ENCODE measurements at places on chromosomes 6 and 20.
A peak's percentile ranks its signal among the peaks of the same experiment; 100 is the strongest.

GRCh38 chr20:32484225-32484957 is 100.7 kb downstream of the NOL4L start:
- peak; percentile 23 for DNase-seq

DNA sequence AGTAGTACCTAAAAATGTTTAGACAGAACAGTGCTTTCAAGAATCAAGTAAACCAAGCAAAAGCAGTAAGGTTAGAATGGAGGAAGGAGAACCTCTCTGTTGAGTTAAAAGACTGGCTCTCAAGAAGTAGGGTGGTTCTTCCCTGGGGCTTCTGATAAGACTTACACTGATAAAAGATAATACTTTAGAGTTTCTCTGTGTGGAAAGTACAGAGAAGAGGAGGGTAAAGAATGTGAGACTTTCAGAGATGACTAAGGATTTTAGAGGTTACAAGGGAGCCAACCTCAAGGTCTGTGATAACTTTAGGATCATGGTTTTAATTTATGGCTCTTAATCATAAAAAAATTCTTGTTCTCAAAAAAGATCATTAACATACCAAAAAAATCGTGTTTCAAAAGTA is 30.9 kb upstream of the ALDH8A1 start:
- DNase-seq = no peak

DNA sequence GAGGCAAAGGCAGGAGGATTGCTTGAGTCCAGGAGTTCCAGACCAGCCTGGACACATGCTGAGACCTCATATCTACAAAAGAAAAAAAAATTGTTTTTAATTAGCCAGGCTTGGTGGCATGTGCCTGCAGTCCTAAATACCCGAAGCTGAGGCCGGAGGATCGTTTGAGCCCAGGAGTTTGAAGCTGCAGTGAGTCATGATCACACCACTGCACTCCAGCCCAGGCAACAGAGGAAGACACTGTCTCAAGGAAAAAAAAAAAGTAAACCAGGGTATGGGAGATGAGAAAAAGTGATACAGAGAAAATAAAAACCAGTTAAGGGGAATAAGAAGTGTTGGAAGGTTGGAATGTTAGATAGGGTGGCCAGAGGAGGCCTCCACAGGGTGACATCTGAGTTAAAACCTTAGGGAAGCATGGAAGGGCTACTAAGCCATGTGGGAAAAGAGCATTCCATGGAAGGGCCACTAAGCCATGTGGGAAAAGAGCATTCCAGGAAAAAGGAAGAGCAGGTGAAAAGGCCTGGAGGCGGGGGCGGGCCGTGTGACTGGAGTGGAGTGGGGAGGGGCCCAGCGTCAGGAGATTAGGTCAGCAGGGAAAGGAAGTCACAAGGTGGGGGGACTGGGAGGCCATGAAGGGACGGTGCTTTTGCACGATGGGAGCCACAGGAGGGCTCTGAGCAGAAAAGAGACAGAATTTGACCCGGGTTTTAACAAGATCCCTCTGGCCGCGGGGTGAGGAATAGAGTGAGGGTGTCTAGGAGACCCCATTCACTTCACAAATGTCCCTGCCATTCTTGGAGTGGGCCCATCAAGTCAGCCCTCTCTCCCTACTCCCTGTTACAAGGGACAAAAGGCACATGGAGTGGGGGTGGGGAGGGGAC is 18.3 kb downstream of the CPNE5 start:
- DNase-seq = no peak

DNA sequence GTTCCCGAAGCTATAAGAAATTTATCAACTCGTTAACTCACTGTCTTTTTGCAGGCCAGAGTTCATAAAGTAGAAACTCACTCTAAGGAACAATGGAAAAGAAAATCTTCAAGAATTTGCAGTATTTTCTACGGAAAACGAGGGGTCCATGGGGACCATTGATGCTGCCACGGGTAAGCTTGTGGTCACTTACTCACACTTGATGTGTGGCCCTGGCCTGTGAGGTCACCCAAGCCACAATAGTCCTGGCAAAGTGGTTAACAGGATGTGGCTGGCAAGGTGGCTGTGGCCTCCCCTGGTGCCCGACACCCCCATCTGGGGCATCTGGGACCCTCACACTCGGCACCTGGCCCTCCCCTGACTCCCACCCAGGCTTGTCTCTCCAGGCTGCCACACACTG is 123.4 kb downstream of the C6orf118 start:
- DNase-seq = no peak

- DNase-seq = no peak
Measured at GRCh38 chr6:34043359-34043758, 102.5 kb downstream of the GRM4 start.

DNA sequence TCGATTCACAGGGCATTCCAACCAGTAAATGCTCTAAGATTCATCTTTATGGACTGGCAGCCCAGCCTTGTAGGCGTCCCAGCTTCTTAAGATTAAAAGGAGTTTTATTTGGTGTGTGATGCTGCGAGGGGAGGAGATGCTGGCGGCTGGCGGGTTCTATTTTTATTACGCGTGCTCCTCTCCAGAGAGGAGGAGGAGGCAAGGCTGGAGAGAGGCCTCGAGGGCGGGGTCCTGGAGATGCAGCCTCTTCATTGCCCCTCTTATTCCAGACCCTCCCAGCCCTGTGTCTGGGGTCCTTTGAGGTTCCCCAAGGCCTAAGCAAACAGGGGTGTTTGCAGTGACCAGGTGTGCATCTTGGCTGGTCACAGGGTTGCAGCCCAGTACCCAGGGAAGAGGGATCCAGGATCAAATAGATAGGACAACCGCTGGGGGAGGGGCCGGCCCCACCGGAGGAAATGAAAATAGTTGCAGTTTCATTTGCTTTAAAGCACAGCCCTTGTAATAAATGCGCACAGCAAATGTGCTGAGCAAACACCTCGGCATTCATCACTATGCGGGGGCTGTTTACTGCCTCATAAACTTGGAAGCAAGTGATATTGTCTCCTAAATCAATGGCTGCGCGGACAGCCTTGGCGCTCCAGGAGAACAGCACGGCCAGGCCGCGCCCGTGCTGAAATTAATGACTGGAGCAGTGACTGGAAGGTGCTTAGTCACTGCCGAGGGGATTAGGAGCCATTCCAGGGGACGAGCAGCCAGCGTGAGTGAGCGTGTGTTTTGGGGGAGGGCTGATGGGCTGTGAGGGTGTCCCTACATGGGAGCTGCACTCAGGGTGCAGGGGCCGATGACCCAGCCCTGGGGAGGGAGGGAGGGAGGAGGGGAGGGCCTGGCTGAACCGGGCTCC is 83.0 kb downstream of the TMEM242 start:
- no peak for DNase-seq

- no peak for DNase-seq
Measured at GRCh38 chr6:156125844-156126243, 651.3 kb upstream of the ARID1B start.

- DNase-seq = no peak
Measured at GRCh38 chr20:34210271-34210670, 31.0 kb upstream of the ASIP start.

DNA sequence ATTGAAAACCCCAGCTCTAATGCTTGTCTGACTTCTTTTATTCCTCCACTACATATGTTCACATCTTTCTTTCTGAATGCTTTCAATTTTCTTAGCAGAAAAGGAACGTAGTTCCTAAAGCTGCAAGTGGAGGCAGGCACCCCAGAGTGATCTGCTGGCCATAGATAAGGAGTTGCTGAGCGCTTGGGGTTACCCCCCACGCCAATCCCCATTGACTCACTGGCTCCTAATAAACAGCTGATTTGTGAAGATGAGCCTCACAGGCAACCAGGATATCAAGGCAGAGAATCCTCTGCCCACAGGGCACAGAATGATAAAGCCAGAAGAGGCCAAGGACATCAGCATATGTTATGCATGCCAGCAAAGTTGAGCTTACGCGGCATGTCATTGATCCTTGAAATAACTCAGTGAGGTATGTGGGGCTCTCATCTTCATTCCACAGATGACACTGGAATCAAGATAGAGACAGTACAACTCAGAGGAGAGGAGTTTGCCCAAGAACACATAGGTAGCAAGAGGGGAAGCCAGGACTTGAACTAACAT is 129.1 kb upstream of the PTPRT start:
- DNase-seq = no peak

DNA sequence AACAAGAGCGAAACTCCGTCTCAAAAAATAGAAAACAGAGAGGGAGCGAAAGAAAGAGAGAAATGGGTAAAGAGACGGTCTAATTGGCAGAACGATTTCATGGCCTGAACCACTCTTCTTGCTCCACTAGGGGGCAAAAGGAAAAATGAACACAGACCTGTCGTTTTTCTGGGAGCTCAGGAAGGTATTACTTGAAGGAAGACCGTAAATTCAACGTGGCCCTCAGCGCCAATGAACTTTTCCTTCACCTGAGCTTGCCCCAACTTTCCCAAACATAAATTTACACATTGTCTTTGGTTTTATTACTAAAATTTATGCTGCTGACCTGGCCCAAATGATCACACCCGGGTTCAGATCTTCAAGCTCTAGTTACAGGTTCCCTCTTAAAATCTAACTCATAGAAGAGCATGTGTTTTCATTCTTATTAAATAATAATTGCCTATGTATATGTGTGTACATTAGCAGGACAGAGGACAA is 67.3 kb downstream of the ATP9A start:
- DNase-seq = peak; percentile 72

- DNase-seq = no peak
Measured at GRCh38 chr6:36924131-36924530, 30.4 kb upstream of the PI16 start.
